ENCODE measurements at places on chromosomes 4 and X.

DNA sequence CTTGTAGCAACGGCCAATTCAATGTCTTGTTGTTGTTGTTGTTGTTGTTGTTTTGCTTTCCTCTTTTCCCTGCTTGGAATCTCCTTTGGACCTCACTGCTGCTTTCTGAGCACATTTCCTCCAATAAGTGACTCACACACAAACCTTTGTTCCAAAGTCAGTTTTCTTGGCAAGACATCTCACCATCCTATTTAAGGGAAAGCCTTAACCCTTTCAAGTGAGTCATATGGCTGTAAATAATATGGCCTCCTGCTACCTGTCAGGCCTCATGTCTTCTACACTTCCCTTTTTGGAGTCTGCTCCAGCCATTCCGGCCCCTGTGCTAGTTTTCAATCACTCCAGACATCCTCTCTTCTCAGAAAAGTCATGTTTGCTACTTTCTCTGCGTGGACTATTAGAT lies 79.5 kb upstream of the MAGEB10 start:
- no peak for DNase-seq

- DNase-seq: no peak
Observed at GRCh38 chr4:147909225-147909624, 177.3 kb downstream of the ARHGAP10 start.

DNA sequence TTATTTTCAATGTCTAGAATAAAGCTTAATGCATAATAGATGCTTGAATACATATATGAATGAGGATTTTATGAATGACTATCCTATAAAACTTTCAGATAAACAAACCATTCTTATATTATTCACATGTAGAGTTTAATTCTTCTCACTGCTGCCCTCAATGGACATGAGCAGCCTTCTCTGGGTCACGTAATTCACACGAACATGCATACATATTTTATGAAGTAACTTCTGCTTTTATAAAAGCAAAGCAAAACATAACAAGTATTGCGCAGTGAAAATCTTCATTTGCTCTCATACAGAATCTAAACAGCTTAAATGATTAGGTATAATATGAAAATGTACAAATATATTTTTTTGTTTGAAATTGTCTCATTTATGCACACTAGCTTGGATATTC lies 116.7 kb downstream of the TMA16 start:
- DNase-seq: no peak

DNA sequence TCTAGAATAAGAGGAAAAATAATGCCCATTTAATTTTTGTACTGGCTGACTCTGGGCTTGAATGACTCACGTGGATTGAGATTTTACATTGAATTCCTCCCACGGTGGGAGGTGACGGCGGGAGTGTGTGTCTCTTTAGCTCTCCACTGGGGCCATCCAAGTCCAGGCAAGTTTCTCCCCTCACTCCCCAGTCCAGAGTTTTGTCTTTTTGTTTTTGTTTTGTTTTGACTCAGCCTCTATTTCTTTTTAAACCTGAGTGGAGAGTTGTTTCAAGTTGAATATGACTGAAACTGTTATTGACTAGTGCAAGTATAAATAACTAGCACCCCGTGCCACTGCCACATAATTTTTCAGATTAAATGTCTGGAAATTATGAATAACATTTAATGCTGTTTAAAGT lies 13.6 kb downstream of the CHST7 start:
- peak; percentile 13 for DNase-seq

DNA sequence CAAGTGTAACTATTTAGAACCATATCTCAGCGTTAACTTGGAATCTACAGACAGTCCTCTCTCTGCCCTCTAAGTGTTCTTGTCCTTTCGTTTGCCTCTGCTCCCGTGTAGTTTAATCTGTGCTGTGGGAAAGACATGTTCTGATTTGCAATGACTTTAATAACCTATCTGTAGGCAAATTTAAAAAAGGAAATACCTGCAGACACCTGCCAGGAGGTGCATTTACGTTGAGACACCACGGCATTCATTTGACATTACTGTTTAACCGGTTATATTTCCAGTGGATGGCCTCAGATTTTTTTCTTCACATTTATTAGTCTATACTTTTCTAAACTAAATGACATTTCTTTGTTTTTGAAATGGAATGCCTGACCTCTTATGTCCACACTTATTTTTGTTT lies 997.9 kb upstream of the PCDH7 start:
- DNase-seq: no peak

GRCh38 chr4:150411520-150411919 lies 170.4 kb upstream of the MAB21L2 start:
- no peak for DNase-seq

- DNase-seq: no peak
Observed at GRCh38 chr4:26035921-26036320, 121.9 kb downstream of the SMIM20 start.

GRCh38 chr4:15197005-15197404 lies 194.7 kb downstream of the CPEB2 start:
- DNase-seq: no peak

- no peak for DNase-seq
Observed at GRCh38 chr4:53066155-53066554, 204.0 kb downstream of the RASL11B start.

GRCh38 chr4:2767705-2768074 lies 11.6 kb upstream of the TNIP2 start:
- DNase-seq: no peak

- DNase-seq: no peak
Observed at GRCh38 chrX:683576-683975, 53.0 kb downstream of the SHOX start.

GRCh38 chrX:24242649-24243175 lies 71.2 kb downstream of the SUPT20HL2 start:
- no peak for DNase-seq

- no peak for DNase-seq
Observed at GRCh38 chrX:6460893-6461490, 73.9 kb downstream of the VCX3A start.

DNA sequence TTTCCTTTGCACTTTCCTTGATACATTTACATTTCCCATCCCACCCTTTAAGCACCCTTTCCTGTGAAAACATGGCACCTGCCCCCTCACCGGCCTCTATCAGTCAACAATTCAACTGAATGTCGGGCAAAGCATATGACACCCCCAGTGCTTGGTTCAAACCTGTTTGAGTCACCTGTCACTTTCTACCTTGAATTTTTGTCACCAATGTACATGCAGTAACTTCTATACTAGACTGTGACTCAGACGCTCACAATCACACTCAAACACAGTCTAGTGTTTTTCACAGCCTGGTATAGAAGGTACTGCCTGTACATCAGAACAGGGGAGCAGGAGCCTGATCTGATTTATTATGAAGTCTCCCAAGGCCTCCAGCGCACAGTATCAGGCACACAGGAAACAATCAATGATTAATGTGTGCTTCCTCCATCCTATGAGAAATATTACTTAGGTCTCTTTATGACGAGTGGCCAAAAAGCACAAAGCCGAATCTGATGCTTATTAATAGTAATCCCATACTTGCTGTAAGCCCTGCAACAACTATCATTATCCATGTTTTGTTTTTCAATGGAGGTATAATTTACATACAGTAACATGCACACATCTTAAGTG lies 49.2 kb upstream of the FAM9C start:
- DNase-seq: peak; percentile 31

DNA sequence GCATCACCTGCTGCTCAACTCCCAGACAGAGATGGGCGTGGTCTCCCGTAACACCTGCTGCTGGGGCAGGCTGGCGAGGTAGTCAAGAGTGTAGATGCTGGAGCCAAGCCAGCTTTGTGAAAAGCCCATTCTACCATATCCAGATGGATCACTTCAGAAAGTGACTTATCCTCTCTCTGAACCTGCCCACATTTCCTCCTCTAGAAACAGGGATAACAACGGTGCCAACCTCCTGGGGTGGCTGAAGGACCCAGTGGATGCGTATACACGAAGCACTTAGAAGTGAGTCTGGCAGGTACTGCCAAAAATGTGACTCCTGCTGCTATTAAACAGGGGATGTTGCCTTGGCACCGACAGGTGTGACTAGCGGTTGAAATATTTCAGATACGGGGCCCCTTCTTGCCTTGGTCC lies 95.8 kb downstream of the SORBS2 start:
- DNase-seq: no peak

DNA sequence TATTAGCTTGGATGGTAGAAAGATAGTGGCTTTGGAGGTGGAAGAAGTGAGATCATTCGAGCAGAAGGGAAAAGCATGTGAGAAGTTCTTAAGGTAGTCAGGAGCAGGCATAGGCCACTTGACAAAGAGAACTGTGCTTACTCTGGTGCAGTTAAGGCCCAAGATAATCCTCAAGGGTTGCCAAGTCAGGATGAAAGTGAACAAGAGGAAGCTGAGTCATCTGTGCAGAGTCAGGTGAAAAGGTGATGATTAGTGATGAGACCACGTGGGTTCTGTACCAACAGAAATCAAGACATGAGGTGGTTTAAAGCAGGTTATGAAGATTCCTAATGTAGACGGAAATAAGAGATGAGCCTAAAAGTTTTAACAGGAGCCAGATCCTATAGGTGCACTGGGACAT lies 369.8 kb downstream of the DTHD1 start:
- no peak for DNase-seq

- no peak for DNase-seq
Observed at GRCh38 chrX:31199056-31199839, 127.4 kb upstream of the FTHL17 start.

DNA sequence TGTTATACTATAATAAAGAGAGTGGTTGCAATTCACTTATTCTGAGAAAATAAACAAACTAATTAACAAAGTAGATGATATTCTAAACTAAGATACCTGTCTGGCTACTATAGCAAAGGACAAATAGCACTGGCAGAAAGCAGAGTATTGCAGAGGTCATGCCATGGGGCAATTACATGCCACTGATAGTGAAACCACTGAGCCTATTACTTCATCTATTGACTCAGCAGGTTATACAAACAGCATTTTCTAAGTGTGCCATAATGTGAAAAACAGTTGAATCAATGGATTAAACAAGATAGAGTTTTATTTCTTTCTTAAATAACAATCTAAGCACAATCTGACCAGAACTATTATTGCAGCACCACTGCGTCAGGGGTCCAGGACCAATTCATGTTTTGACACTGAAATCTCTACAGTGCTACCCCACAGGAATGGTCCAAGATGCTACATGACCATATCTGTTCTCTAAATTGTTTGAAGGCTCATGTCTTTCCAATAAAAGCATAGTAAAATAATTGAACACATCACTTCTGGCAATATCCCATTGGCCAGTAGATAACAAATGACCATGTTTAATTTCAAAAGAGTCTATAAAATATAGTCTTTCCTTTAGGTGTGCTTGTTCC lies 389.5 kb upstream of the GRID2 start:
- no peak for DNase-seq

DNA sequence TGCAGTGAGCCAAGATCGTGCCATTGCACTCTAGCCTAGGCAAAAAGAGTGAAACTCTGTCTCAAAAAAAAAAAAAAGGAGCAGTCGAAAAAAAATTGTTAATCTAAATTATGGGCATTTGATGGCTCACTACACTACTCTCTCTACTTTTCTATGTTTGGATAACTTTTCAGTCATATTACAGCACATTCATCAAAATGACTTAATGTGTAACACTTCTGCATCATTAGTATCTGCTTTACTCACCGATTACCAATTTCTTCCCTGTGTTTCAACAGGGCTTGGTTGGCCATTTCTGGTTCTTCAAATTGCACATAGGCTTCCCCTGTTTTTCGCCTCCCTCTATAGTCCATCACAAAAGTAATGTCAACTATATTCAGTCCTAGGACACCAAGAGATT lies 8.4 kb downstream of the GRSF1 start:
- no peak for DNase-seq

GRCh38 chrX:121958886-121959285 lies 911.5 kb downstream of the GLUD2 start:
- no peak for DNase-seq

- no peak for DNase-seq
Observed at GRCh38 chr4:16140879-16141249, 57.0 kb upstream of the PROM1 start.

DNA sequence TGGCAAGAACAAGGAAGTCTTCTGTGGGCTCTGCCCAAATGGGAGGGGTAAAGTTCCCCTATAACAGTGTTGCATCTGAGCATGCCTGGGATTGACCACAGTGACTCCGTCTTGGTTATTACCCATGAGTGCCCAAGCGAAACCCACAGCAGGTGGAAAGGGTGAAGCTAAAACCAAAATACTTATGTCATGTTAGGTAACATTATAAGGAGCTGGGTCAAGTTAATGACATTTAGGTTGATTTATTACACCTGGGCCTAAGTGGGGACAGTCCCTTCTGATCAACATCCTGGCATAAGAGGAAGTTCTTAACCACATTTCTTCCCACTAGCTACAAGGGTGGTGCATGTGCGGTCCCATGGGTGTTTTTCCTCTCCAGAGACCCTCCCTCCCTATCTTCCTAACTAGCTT lies 1.3 kb upstream of the ZNF732 start:
- no peak for DNase-seq

DNA sequence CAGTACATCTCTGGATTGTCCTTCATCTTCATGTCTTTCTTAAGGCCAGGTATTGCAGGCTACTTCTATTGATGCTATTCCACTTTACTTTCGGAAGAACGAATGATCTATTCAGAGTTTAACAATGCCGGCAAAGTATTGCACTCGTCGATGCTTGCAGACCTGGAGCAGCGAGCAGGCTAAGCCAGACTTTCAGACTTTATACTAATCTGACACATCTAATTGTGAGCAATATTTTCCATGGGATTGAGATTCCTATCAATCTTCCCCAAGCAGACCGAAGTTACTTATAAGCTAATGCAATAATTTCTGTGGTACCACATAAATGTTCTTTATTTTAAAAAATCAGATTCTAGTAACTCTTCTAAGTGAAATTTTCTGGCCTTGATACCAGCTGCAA lies 1.6 kb downstream of the EMCN start:
- DNase-seq: no peak

DNA sequence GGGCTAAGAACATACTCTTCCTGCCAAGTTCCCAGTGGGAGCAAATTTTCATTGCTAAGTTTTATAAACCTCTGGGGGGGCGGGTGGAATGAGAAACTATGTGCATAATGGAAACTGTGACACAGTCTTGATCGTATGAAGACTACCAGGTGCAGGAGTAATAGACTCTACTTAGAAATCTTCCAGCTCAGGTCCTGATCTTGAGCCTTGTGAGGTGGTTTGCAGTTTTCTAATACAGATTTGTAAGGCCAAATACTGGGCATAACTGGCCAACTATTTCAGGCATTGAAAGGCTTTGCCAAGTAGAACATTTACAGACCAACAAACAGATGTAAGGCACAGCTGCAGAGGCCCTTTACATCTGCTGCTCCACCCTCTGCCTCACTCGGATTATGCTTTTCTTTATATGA lies 89.7 kb upstream of the CBR4 start:
- no peak for DNase-seq

DNA sequence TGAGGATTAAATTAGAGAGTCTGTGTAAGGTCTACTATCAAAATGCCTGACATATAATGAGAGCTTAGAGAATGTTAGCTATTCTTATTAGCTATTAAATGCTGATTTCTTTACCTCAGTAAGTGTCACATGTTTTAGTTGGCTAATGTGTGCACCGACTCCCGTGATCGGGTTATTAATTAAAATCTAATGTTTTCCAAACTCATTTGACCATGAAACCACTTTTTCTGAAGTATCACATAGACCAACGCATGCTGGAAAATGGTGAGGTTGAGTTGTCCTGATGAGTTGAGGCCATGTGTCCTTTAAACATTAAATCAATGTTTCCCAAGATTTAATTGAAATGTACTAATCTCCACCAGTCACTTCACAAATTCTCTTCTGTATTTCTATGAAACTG lies 84.8 kb upstream of the C1QTNF7 start:
- DNase-seq: no peak

Measured in activated naive CD4-positive, alpha-beta T cell treated with anti-CD3 and anti-CD28 coated beads, Interleukin-2, amount 50 U/mL, for 16 hours (primary cell).